ENCODE measurements at places on chromosomes 12 and 14. TPM values are rescaled to one million over a fixed set of nuclear protein-coding genes. Genes with fewer than 3 reads are reported as not detected.

Gene SPX
- total RNA-seq = 0.23 TPM

Gene KRT73
- not detected for total RNA-seq

Gene ACACB
- 1.2 TPM for total RNA-seq

Gene KMT2D
- 19.0 TPM for total RNA-seq

Gene CFAP54
- total RNA-seq = 1.6 TPM

Gene DCN
- 961 TPM for total RNA-seq

Gene IL26
- total RNA-seq = 0.35 TPM

Gene TAS2R9
- total RNA-seq = not detected

Gene P2RX2
- total RNA-seq = not detected

Gene KCNH5
- under 0.01 TPM for total RNA-seq

Gene COPZ1
- total RNA-seq = 118 TPM

Gene PCED1B
- 1.2 TPM for total RNA-seq

Gene C14orf39
- not detected for total RNA-seq

Gene BICDL1
- not detected for total RNA-seq

Gene CCDC175
- not detected for total RNA-seq

Gene RFX4
- not detected for total RNA-seq

Gene OVCH1
- total RNA-seq = 0.70 TPM

Gene KRT82
- not detected for total RNA-seq

Gene ADAMTS20
- total RNA-seq = not detected
